ENCODE measurements at places on chromosomes 7 and 10. TPM values are rescaled to one million over a fixed set of nuclear protein-coding genes. Genes with fewer than 3 reads are reported as not detected.

Gene ZNF680
- 18.0 TPM for total RNA-seq

Gene ELMO1
- total RNA-seq = 55.0 TPM

Gene IFIT1B
- total RNA-seq = 0.12 TPM

Gene GRK5
- total RNA-seq = 9.9 TPM

Gene PARG
- 22.2 TPM for total RNA-seq

Gene SLIT1
- total RNA-seq = not detected

Gene EN2
- 0.29 TPM for total RNA-seq

Gene VSTM4
- total RNA-seq = 0.29 TPM

Gene IFIT2
- total RNA-seq = 4.0 TPM

Gene DNAAF5
- 51.0 TPM for total RNA-seq

Gene OR6B1
- total RNA-seq = not detected

Gene AKR1C1
- 238 TPM for total RNA-seq

Gene COBL
- 0.81 TPM for total RNA-seq

Gene EEPD1
- total RNA-seq = 9.4 TPM

Gene TSPAN12
- total RNA-seq = 13.3 TPM

Gene EGR2
- total RNA-seq = 1.1 TPM

Gene APBB1IP
- not detected for total RNA-seq

Gene CNNM1
- total RNA-seq = not detected

Gene OGDHL
- 0.37 TPM for total RNA-seq

Gene PIK3AP1
- total RNA-seq = not detected

Gene TMEM270
- not detected for total RNA-seq

Gene SNX10
- total RNA-seq = 38.2 TPM

Gene GNGT1
- not detected for total RNA-seq

Gene GSTO1
- total RNA-seq = 239 TPM

Gene HPS6
- 6.3 TPM for total RNA-seq

Gene KCNMA1
- total RNA-seq = 8.4 TPM

Gene CHPF2
- 26.0 TPM for total RNA-seq

Gene C10orf53
- total RNA-seq = not detected

Gene CLRN3
- total RNA-seq = not detected

Gene OR13A1
- not detected for total RNA-seq

Gene PIK3CG
- not detected for total RNA-seq

Gene UBN2
- total RNA-seq = 2.3 TPM

Gene ADAMTS14
- total RNA-seq = 0.45 TPM

Gene AKR1D1
- total RNA-seq = not detected

Gene GGCT
- 127 TPM for total RNA-seq

Gene MSMB
- total RNA-seq = not detected

Gene WIPF3
- not detected for total RNA-seq

Gene MTERF1
- total RNA-seq = 18.5 TPM

Gene EBLN1
- total RNA-seq = not detected

Gene CYP51A1
- 147 TPM for total RNA-seq

Gene PROSER2
- total RNA-seq = 1.5 TPM

Gene C10orf90
- total RNA-seq = 0.19 TPM

Gene CUEDC2
- total RNA-seq = 47.4 TPM

Gene MAGI2
- total RNA-seq = 1.1 TPM

Gene H2BK1
- total RNA-seq = 0.64 TPM

Gene CPED1
- total RNA-seq = 23.8 TPM

Gene WDFY4
- not detected for total RNA-seq
